ENCODE measurements at places on chromosomes 3 and 15.

GRCh38 chr15:79091204-79091867, 756 bp upstream of the RASGRF1 start:
- peak; percentile 15 for DNase-seq

- no peak for DNase-seq
Observed at GRCh38 chr3:188539631-188540194, 385.8 kb downstream of the LPP start.

GRCh38 chr3:901953-902778, 190.7 kb upstream of the CNTN6 start:
- DNase-seq = peak; percentile 8

GRCh38 chr3:13016083-13016720, 57.0 kb downstream of the IQSEC1 start:
- DNase-seq = no peak

DNA sequence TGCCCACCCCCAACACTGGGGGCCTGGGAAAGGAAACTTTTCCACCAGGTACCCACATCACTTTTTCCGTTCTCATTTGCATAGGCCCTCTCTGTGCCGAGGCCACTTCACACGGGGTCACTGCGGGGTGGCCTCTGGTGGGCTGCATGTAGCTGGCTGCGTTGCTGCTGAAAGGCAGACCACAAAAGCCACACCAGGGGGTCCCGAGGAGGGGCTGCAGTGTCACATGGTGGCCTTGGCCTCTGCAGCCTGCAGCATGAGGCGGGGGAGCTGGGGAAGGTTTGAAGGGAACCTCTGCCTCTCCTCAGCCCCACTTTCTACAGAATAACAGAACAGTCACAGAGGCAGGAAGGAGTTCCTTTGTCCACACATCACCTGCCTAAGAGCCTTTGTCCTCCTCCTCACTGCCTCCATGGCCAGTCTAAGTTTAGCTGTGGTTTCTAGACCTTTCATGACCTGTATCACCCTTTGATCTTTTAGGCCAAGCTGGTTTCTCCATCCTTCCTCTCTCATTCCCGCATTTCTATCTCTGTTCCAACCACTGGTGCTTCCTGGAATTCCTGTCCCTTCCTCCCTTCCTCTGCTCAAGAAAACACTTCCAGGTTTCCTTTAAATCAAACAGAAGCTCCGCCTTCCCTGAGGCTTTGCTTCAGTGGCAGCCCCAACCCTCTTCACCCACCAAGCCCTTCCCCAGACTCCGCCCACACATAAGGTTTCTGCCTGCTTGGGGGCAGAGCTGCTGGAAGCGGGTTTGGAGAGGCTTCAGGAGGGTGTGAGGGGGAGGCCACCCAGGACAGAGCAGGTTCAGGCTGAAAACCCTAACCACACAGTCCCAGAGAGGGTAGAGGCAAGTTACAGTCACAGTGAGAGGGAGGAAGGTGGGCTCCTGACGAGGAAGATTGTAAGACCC, 150.7 kb upstream of the TLE3 start:
- no peak for DNase-seq

DNA sequence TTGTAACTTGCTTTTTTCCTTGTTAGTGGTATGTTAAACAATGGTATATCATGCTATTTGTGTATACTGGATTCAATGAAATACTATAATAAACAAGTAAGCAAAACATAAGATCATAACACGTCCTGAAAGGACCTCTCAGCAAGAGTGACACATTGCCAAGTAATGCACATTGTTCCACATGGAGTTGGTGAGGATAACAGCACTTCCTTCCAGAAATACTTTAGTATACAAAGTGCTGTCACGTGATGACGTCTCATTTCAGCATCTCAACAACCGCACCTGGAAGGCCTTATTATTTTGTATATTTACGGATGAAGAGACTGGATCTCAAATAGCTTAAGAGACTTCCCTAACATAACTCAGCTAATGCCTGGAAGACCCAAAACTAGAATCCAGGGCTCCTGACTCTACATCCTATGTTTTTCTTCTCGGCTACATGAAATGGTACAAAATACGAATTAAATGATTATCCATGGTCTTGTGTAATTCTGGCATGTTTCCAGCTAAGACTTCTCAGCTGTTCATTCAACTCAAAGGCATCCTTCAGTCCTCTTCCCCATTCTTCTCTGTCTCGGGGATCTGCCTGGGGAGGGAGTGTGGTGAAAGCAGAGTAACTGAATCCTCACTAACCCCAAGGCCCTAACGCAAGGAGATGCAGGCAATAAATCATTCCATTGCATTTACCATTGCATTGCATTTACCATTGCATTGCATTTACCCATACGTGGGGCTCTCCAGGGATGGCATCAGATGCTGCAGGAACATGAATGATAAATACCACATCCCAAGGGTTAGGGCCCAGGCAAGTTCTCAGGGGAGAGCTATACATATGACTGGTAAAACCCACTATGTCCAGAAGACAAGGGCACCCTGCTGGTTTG, 79.2 kb downstream of the LIPC start:
- peak; percentile 61 for DNase-seq

- peak; percentile 2 for DNase-seq
Observed at GRCh38 chr3:121111914-121112612, 204.1 kb downstream of the STXBP5L start.

DNA sequence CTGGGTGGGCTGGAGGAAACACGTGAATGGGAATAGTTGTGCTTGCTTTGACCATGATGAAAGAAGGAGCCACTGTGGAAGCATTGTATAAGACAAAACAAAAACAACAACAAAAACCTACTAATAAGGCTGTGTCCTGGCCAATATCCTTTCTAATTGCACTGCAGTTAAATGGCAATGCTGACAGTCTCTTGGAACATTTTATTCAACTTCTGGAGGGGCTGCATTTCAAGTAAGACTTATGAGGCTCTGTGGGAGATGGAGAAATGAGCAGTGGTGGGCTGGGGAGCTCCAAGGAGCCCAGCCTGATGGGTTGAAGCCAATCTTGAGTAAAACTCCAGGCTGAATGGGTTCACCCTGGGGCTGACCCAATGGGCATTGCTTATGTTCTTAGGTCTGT, 99.8 kb upstream of the ROPN1 start:
- no peak for DNase-seq

- no peak for DNase-seq
Observed at GRCh38 chr3:4841225-4841624, 138.0 kb upstream of the BHLHE40 start.

GRCh38 chr15:99326235-99326634, 75.0 kb downstream of the LRRC28 start:
- DNase-seq = no peak

- no peak for DNase-seq
Observed at GRCh38 chr3:141552440-141552991, 65.7 kb downstream of the RASA2 start.

- DNase-seq = no peak
Observed at GRCh38 chr3:123361071-123361470, 87.8 kb downstream of the ADCY5 start.

- DNase-seq = no peak
Observed at GRCh38 chr15:100372739-100373119, 31.0 kb upstream of the ADAMTS17 start.

DNA sequence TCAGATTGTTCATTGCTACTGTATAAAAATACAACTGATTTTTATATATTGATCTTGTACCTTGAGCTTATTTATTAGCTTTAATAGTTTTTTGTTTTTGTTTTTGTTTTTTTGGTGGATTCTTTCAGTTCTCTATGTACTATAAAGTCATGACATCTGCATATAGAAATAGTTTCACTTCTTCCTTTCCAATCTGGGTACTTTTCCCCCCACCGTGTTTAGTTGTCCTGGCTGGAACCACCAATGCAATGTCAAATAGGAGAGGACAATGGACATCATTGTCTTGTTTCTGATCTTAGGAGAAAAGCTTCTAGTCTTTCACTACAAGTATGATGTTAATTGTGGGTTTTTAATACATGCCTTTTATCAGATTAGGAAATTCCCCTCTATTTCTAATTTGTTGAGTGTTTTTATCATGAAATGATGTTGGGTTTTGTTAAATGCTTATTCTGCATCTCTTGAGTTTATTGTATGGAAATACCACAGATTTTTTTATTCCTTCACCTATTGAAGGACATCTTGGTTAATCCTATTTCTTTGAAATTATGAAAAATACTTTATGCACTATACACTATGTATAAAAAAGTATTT, 2.8 kb upstream of the XCR1 start:
- no peak for DNase-seq

- DNase-seq = no peak
Observed at GRCh38 chr15:85993116-85993515, 86.6 kb upstream of the AGBL1 start.

DNA sequence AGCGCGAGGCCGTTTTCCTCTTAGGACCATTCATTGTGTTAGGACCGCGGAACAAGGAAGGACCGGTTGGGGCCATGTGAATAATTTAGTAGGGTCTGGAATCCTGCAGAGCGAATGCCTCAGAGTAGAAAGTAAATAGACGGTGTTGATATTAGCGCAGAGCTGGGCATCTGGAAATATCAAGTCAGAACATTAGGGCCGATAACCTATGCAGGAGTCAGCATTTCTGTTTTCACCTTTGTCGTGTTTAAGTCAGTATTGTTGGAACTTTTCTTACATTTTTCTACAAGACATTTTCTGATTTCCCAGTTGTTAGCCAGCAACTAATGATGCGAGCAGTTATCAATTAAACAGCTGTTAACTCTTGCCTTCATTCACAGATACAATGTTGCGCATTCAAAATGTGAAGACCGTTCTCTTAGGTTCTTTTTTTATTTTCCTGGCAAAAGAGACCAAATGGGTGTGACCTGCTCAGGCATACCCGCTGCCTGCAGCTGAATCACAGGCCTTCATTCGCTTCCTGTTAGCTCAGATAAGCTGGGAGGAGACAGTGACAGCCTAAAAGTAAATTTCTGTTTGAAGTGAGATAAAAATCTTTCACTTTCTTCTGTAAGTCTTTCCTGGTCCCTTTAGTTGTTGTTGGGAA, 966 bp upstream of the PKM start:
- peak; percentile 87 for DNase-seq

GRCh38 chr3:57681691-57682090, 11.2 kb downstream of the DENND6A start:
- no peak for DNase-seq

DNA sequence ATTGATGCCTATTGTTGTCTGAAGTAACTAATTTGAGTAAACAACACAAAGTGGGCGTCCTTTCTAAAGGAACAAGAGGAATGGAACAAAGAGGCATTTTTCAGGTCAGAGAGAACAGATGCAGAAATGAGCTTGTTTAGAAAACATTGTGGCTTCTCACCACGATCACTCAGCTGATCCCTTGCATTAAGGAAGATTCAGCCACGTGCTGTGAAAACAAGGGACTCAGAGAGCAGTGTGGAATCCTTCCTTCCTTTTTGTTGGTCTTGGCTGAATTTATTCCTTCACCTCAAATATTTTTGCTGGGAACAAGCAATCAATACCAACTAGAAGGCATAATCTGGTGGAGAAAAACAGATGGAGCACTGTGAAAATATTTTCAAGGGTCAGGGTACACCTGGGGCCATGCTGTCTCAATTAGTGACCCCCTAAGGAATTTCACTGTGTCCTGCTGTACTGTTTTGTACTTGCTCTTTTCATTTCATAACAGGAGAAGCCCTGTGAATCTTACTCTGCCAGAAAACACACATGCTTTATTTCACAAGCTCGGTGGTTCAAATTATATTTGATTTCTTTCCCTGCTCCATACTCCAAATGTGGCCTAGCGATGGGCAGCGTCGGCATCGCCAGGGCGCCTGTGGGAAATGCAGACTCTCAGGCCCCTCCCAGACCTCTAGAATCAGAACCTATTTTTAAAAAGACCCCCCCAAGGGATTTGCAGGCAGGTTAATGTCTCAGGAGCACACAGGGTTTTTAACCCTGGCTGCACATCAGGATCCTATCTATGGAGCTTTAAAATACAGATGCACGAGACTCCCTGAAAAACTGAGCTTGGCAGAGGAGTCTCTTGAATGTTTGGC, 11.6 kb upstream of the SLC6A20 start:
- no peak for DNase-seq

DNA sequence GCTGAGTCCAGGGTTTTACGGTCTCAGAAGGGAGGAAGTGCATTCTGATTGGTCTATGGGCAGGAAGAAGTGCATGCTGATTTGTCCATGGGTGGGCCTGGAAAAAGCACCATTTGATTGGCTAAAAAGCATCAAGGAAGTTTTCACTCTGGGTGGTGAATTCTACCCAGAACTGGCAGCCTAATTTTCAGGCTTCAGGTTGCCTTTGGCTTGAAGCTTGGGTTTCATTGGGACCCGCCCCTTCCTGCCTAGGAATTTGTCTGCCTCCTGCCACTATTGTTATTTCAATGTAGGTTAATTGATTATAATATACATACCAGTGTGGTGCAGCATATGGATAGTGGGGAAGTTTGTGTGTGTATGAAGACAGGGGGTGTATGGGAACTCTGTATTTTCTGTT, 1355.9 kb downstream of the SI start:
- DNase-seq = no peak

DNA sequence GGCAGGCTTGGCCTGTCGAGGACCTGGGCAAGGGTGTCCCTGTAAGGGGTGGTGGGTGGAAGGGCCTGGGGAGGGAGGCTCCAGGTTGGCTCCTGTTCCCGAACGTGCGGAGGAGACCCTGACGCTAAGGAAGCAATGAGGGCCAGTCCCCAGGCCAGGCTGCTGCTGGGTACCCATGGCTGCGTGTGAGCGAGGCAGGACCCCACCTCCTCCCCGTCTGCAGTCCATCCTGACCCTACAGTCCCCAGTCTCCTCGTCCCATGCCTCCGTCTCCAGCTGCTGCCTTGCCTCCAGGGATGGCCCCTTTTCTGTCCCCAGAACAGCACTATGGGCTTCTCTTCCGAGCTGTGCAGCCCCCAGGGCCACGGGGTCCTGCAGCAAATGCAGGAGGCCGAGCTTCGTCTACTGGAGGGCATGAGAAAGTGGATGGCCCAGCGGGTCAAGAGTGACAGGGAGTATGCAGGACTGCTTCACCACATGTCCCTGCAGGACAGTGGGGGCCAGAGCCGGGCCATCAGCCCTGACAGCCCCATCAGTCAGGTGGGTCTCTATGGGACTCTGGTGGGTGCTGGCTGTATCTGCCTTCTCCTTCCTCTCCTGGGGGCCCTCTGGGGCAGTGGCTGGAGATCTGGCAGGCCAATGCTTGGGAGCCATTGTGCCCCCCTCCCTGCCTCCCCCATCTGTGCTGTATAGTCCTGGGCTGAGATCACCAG, 571 bp downstream of the FES start:
- no peak for DNase-seq

- no peak for DNase-seq
Observed at GRCh38 chr3:188827576-188827975, 344.2 kb upstream of the TPRG1 start.

Data from ELR (cell line).